Kidney epithelial cell (primary cell): ENCODE measurements at places on chromosomes 1 and 21. TPM values are rescaled to one million over a fixed set of nuclear protein-coding genes. Genes with fewer than 3 reads are reported as not detected.

DNA sequence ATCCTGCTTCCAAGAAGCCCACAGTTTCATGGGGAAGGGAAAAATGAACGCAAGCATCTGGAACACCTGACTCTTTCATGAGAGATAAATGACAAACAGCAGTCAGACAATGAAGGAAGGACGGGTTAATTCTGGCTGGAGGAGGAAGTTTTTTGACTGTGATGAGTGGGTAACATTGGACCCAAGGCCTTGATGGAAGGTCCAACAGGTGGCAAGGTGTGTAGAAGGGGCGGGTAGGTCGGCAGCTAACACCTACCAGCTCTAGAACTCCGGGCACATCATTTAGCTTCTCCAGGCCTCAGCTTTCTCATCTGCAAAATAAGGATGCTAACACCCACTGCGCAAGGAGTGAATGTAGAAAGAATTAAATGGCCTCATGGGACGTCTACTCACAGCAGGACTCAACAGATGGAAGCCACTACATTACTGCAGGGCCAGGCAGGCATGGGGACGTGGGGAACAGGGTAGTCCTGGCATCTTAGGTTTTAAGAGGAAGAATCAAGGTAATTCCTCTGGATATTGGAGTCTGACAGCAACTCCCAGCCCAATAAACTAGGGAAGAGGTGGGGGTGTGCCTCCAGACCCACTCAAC lies 12.9 kb downstream of the GLIS1 start:
- DNase-seq: no peak

- DNase-seq: no peak
These were observed 6.4 kb upstream of the TNFRSF25 start for GRCh38 chr1:6472391-6472790.

The OLFML2B gene
- total RNA-seq: 3.1 and 5.5 TPM in 2 replicates

- no peak for DNase-seq
These were observed 26.2 kb downstream of the DMAP1 start for GRCh38 chr1:44239331-44239960.

DNA sequence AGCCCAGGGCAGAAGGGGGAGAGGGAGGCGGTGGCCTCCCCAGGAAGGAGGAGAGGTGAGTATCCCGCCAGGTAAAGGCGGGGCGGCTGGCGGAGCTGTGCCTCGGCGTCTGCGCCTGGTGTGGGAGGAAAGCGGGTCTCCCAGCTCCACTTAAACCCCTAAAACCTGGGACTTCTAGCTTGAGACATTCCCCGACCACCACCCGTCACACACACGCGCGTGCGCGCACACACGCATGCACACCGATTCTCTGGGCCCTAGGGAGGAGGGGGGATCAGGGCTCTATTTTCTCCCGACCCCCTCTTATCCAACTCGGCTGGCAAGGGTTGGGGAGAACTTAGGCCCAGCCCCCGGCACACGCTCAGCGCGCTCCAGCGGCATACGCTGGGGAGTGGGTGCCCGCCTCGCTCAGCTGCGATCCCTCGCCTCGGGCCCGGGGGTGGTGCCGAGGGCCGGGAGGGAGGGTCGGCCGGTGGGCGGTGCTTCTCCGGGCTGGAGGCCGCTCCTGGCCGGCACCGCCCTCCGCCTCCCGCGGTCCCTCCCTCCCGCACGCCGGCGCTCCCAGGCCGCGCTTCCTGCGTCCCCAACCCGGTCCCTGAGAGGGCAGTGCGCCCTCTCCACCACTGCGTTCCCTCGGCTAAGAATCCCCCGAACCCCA lies at the start of gene TMEM51:
Gene TMEM51 (plus strand): TSS at position 564 of the 658 bp plus-strand sequence. CDS start 61,341 bp downstream, outside the sequence.
- DNase-seq: no peak

The WDR77 gene
- total RNA-seq: 39.7 and 40.5 TPM in 2 replicates

GRCh38 chr1:203244776-203245175 lies 15.3 kb upstream of the CHIT1 start:
- DNase-seq: no peak
